Activated T-helper 17 cell treated with anti-CD3 and anti-CD28 coated beads, Interleukin-2, amount 50 U/mL, for 72 hours (primary cell): ENCODE measurements at places on chromosomes 16 and 17.
A peak's percentile ranks its signal among the peaks of the same experiment; 100 is the strongest.

- no peaks in the 10 kb centered on the region for H3K36me3 ChIP-seq
- peaks cover 30% of the 10 kb centered on the region for H3K27me3 ChIP-seq
- peaks cover 3% of the 10 kb centered on the region for H3K4me1 ChIP-seq
Observed at GRCh38 chr16:77863250-77863649, 74.9 kb downstream of the VAT1L start.

- peak overlapping the region; percentile 15 for H3K27ac ChIP-seq
- H3K4me3 ChIP-seq, result peak overlapping the region; percentile 41
- H3K4me1 ChIP-seq, result peaks cover 10% of the 10 kb centered on the region
- H3K27me3 ChIP-seq, result peaks cover 5% of the 10 kb centered on the region
Observed at GRCh38 chr16:82192665-82193064, 22.6 kb upstream of the MPHOSPH6 start.

DNA sequence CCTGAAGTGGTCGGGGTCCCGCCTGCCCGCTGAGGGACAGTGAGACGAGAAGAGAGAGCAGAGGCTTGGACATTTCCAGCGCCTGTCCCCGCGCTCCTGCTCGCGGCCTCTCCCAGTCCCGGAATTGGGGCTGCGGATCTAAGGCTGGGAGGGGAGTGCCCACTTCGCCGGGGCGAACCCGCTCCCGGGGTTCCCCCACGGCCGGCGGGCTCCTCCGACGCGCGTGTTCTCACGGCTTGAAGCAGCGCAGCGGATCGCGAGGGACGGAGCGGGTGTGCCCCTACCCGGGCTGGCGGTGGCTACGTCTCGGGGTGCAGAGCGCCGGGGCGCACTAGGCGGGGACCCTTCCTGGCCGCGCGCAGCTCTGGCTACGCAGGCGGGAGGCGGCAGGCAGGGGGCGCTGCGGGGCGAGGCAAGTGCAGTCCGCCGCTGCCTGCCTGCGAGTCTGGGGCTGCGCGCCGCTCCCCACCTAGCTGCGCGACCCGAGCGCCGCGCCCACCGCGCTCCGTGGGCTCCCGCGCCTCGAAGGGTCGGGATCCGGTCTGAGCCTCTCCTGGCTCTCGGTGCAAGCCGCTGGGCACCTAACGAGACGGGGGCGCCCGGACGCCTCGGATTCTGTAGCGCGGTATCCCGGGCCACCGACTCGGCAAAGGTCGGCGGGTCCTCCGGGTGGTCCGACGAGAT, 1.2 kb downstream of the NGFR start:
- H3K27me3 ChIP-seq, result peaks cover 32% of the 10 kb centered on the region
- no peaks in the 10 kb centered on the region for H3K4me1 ChIP-seq
- peak overlapping the region; percentile 74 for H3K4me3 ChIP-seq
- H3K27ac ChIP-seq, result no peak overlapping the region
- H3K36me3 ChIP-seq, result no peaks in the 10 kb centered on the region

GRCh38 chr17:28698253-28698941, 13.3 kb downstream of the PROCA1 start:
- peaks cover 98% of the 10 kb centered on the region for H3K36me3 ChIP-seq
- no peak overlapping the region for H3K4me3 ChIP-seq
- no peak for ATAC-seq
- no peaks in the 10 kb centered on the region for H3K27me3 ChIP-seq
- H3K4me1 ChIP-seq, result no peaks in the 10 kb centered on the region

- no peak overlapping the region for H3K27ac ChIP-seq
- ATAC-seq, result no peak
- H3K36me3 ChIP-seq, result no peaks in the 10 kb centered on the region
- peaks cover 8% of the 10 kb centered on the region for H3K27me3 ChIP-seq
- H3K4me1 ChIP-seq, result no peaks in the 10 kb centered on the region
- no peak overlapping the region for H3K4me3 ChIP-seq
Observed at GRCh38 chr17:58956997-58957724, 149.5 kb downstream of the TRIM37 start.

DNA sequence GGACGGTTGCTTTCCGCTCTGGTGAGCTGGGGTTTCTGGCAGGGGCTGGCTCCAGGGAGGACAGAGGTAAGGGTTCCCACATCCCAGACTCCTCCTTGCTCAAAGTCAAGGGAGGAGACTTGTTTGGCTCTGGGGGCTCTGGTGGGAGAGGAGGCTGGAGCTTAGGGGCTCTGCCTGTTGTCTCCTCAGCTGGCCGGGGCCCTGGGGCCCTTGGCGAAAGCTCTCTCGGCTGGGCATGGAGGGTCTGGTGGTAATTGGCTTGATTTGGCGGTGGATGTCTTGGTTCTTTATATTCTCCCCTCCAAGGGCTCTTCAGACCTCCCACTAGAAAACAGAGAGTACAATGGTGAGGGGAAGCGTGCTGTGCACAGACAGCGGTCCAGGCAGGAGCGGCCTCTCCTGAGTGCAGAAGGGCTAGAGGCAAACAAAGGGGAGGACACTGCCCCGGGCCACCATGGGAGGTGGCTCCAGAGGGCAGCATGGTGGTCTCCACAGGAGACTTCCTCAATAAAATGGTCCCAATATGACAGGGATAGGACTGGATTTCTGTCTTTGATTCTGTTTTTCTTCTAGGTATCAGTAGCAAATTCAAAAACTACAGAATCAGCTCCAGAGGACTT, 5.7 kb upstream of the SPATA32 start:
- H3K4me3 ChIP-seq, result no peak overlapping the region
- H3K27me3 ChIP-seq, result no peaks in the 10 kb centered on the region
- peak overlapping the region; percentile 53 for H3K27ac ChIP-seq
- peaks cover 6% of the 10 kb centered on the region for H3K4me1 ChIP-seq
- H3K36me3 ChIP-seq, result peaks cover 92% of the 10 kb centered on the region

DNA sequence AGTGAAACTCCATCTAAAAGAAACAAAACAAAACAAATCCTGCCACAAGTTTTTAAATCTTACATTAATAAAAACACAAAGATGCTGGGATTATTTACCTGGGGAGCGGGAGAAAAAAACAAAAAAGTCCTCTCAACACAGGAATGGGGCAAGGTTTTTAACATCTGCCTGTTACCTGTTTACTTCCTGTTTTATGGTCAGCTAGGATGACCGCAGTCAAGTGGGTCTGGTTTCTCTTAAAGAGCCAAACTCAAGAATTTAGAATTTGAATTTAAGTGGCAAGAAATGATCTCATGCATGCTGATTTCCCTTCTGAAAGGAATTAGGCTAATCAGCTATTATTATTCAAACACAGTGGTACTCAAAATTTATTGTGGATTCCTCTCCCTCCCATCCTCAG, 39.7 kb upstream of the TBC1D3K start:
- H3K4me1 ChIP-seq, result no peaks in the 10 kb centered on the region
- H3K27me3 ChIP-seq, result peaks cover 8% of the 10 kb centered on the region

- H3K4me1 ChIP-seq, result peaks cover 44% of the 10 kb centered on the region
- ATAC-seq, result peak; percentile 45
- no peaks in the 10 kb centered on the region for H3K27me3 ChIP-seq
- H3K4me3 ChIP-seq, result peak overlapping the region; percentile 48
- H3K36me3 ChIP-seq, result peaks cover 81% of the 10 kb centered on the region
Observed at GRCh38 chr17:17170346-17170985, 35.7 kb downstream of the PLD6 start.

DNA sequence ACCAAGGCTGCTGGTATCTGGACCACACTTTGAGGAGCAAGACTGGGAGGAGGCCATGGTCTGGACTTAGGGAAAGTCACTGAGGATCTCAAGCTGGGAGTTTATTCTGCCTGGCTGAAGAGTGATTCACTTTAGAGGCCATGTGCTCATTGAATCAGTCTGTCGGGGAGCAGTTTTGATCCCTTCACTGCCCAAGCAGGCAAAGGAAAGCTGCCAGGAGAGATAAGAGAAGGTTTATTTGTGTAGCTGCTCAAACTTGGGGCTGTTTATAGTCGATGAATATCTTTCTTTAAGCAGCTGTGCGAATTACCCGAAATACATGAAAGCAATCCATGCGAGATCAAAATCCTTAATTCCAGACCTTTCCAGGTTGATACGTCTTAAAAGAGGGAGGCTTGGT, 544.4 kb upstream of the EEF2KMT start:
- H3K27me3 ChIP-seq, result no peaks in the 10 kb centered on the region
- no peak for ATAC-seq
- no peak overlapping the region for H3K27ac ChIP-seq
- H3K36me3 ChIP-seq, result no peaks in the 10 kb centered on the region
- H3K4me1 ChIP-seq, result no peaks in the 10 kb centered on the region

DNA sequence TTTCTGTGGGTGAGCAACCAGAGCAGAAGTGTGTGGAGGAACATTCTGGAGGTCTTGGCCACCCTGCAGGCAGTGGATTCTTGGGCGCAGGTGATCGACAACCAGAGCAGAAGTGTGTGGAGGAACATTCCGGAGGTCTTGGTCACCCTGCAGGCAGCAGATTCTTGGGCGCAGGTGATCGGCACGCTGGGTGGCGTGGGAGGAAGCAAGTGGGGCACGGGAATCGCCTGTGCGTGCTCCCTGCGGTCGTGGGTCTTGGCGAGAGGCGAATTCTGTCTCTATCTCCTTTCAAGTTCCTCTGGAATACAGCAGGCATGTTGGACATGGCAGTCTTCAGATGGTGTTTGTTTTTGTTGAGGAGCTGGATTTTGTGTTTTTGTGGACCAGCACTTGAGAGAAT, 30.7 kb upstream of the ZNF750 start:
- ATAC-seq, result no peak
- peaks cover 10% of the 10 kb centered on the region for H3K4me1 ChIP-seq
- no peak overlapping the region for H3K27ac ChIP-seq
- no peak overlapping the region for H3K4me3 ChIP-seq
- H3K27me3 ChIP-seq, result no peaks in the 10 kb centered on the region

DNA sequence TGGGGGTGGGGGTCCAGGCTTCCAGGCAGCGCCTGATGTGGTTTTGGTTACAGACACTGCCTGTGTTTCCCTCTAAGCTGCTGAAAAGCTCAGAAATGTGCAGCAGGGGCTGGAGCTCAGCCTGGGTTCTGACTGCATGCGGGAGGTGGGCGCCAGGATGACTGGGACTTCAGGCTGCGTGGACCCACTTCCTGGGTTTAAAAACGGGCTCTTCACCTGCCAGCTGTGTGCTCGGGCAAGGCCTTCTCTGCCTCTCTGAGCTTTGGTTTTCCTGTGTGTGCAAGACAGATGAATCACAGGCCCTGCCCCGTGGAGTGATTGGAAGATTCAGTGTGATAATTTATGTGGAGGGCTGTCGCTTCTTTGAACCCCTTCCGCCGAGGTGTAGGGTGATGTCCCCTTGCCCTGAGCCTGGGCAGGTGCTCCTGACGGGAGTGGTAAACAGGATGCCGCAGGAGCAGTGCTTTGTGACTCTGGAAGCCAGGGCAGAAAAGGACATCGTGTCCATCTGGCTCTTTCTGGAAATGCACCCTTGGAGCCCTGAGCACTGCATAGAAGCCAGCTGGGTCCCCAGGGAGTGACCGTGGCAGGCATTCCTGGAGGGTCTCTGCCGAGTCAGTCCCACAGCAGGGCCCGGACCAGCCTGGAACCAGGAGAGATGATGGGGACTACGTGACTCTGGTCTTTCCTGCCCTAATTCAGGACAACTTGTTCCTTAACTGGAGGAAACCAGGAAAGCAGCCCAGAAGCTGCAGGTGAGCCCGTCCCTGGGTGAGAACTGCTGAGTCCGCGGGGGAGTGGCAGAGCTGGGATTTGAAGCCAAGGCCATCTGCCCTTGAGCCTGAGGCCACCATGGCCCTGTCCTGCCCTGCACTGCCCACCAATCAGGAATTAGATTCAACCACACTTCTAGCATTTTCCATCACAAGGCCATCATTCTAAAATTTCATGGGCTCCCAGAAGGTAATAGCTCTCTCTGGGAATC, 28.5 kb upstream of the SLC7A5 start:
- H3K27me3 ChIP-seq, result no peaks in the 10 kb centered on the region
- H3K4me1 ChIP-seq, result peaks cover 22% of the 10 kb centered on the region
- peak; percentile 48 for ATAC-seq
- peak overlapping the region; percentile 93 for H3K27ac ChIP-seq

- no peak overlapping the region for H3K4me3 ChIP-seq
- no peak overlapping the region for H3K27ac ChIP-seq
- no peaks in the 10 kb centered on the region for H3K36me3 ChIP-seq
- no peaks in the 10 kb centered on the region for H3K4me1 ChIP-seq
- H3K27me3 ChIP-seq, result peaks cover 17% of the 10 kb centered on the region
Observed at GRCh38 chr17:56699186-56699894, 105.8 kb downstream of the NOG start.

DNA sequence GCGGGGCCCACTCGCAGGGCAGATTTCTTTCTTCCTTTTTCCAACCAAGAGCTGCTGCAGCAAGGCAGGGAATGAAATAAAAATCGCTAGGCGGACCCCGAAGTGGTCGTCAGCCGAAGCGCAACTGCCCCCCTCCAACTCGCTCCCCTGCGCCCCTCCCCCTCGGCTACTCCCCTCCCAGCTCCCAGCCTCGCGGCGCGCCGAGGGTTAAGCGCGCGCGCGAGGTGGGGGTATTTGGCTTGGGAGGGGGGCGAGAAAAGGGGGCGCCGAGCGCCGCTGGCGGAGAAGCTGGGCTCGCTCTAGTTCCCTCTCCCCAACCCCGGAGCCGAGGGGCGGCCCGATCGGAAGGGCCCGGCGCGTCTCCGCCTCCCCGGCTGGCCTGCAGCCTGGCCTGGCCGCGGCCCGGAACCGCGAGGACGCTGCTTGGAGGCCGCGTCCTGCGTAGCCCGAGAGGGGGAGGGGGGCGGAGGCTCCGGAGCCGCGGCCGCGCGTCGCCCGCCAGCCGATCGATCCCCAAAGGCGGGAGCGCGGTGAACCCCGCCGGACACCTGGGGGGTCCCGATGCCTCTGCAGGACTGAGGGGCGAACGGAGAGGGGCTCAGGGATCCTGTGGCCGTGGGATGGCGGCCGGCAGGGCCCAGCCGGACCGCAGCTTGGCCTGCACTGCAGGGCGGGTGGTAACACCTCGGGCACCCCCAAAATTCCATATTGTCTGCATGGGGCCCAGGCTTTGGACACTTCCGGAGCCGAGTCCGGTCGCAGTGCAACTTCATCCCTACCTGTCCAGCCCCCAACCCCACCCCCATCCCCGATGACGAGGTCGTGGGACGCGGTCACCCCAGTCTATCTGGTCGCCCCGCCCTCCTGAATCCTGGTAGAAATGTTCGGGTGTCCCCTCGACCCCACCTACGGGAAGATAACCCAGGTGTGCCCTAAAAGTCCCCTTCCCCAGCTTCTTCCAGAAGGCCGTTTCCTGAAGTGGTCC, 4.9 kb upstream of the CBX4 start:
- H3K27me3 ChIP-seq, result peaks cover 19% of the 10 kb centered on the region
- no peak for ATAC-seq
- no peak overlapping the region for H3K27ac ChIP-seq
- H3K4me1 ChIP-seq, result no peaks in the 10 kb centered on the region
- no peaks in the 10 kb centered on the region for H3K36me3 ChIP-seq

GRCh38 chr17:31481783-31482081, 90.3 kb downstream of the RAB11FIP4 start:
- H3K36me3 ChIP-seq, result no peaks in the 10 kb centered on the region
- ATAC-seq, result peak; percentile 82
- peaks cover 4% of the 10 kb centered on the region for H3K27me3 ChIP-seq
- peak overlapping the region; percentile 78 for H3K27ac ChIP-seq
- peak overlapping the region; percentile 22 for H3K4me3 ChIP-seq
- no peaks in the 10 kb centered on the region for H3K4me1 ChIP-seq
